ENCODE measurements at places on chromosomes 6 and 20. TPM values are rescaled to one million over a fixed set of nuclear protein-coding genes. Genes with fewer than 3 reads are reported as not detected.

DNA sequence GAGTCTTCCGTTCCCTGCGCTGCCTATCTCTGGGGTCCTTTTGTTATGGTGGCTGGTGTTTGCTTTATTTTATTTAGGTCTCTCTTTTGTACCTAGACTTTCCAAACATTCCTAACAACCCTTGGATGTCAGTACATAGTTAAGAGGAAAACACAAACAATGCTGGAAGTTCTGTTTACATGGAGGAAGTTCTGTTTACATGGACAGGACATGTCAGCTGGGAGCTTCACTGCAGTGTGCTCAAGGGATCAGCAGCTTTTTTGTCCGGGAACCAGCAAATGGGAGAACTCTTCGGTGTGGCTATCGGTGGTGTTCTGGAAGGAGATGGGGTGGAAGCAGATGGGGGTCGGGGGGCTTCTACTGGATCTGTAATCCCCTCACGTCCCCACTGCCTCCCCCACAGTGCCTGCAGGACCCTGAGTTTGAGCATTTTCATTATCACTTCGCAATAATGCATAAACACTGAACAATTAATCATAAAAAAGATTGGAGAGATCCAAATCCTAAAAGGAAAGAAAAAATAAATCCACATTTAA is 2.7 kb downstream of the SERPINB6 start:
- peaks cover 8% of the 10 kb centered on the region for H3K4me1 ChIP-seq
- H3K4me3 ChIP-seq: peak overlapping the region; percentile 74
- no peak for DNase-seq
- peaks cover 7% of the 10 kb centered on the region for H3K36me3 ChIP-seq
- H3K27me3 ChIP-seq: no peaks in the 10 kb centered on the region

- H3K4me1 ChIP-seq: peaks cover 24% of the 10 kb centered on the region
- H3K27ac ChIP-seq: no peak overlapping the region
- H3K4me3 ChIP-seq: peak overlapping the region; percentile 56
Measured at GRCh38 chr6:41428996-41429421, 93.6 kb downstream of the NCR2 start.

DNA sequence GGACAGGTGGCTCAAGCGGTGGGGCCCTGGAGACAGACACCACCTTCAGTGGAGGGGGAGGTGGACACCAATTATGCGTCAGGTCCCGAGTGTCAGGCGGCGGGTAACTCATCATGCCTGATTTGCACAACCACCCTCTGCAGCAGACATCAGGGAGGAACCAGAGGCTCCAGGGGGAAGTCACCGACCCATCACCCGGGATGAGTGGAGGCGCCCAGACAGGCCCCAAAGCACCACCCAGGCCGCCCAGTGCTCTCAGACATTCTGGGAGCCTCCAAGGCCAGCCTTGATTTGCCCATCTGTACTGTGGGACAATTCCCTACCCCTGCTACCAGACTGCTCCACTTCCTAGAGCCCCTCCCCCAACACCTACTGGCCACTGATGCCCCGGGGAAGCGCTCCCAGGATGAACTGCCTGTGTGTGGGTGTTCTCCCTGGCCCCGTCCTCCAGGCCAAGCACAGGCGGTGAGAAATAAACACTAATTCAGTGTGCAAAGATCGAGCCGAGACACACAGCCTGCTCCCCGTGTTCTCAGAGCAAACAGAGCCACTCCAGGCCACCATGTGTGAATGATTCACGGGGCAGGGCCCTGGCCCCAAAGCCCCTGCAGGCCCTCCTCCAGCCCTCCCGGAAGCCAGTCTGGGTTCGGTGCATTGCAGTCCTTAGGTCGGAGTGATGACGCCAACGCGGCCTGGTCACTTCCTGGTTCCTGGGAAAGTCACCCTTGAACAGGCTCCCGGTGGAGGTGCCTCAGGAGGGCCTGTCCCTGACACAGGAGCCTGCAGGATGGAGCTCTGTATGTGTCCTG is 107.2 kb downstream of the ASXL1 start:
- peaks cover 50% of the 10 kb centered on the region for H3K4me1 ChIP-seq
- H3K27ac ChIP-seq: peak overlapping the region; percentile 58
- peak; percentile 88 for DNase-seq
- no peak overlapping the region for H3K4me3 ChIP-seq
- H3K36me3 ChIP-seq: no peaks in the 10 kb centered on the region

The OR2J3 gene
- not detected for total RNA-seq

- no peak overlapping the region for H3K27ac ChIP-seq
- DNase-seq: no peak
- peaks cover 2% of the 10 kb centered on the region for H3K4me1 ChIP-seq
- no peaks in the 10 kb centered on the region for H3K36me3 ChIP-seq
Measured at GRCh38 chr20:12057778-12058177, 140.1 kb downstream of the BTBD3 start.

- no peak for DNase-seq
- H3K4me3 ChIP-seq: no peak overlapping the region
- H3K36me3 ChIP-seq: peaks cover 13% of the 10 kb centered on the region
Measured at GRCh38 chr6:116267836-116268588, 11.7 kb downstream of the TSPYL1 start.

DNA sequence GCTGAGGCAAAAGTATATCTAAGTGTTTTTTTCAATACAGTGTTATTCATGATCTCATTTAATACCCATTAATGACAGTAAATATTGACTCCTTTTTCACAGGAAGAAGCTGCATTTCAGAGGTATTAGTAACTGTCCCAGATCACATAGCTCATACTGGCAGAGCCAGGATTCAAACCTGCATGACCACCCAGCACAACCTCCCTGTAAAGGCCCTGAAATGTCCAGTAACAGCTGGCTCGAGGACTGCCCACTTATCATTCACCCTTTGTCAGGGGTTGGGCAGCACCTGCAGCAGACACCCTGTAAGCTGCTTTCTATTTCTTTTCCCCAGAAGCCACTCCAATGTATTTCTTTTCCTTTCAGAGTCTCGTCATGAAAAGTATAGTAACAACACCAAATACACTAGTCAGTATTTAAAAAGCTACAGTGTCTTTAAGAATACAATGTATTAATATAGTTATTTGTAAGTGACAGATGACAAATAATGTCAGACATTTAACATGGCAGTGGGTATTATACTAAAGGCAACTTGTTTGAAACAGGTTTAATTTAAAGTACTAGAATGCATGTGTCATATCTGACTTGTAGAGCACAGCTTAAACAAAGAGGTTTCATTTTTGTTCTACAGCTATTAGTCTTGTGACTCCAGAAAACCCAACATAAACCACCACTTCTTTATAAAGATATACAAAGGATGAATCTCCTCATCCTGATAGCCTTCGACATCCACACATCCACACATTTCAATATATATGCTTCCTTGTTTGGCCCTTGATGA is 841.6 kb upstream of the GJE1 start:
- no peak overlapping the region for H3K27ac ChIP-seq
- DNase-seq: no peak
- no peaks in the 10 kb centered on the region for H3K27me3 ChIP-seq
- H3K4me1 ChIP-seq: no peaks in the 10 kb centered on the region

- no peaks in the 10 kb centered on the region for H3K27me3 ChIP-seq
- peaks cover 37% of the 10 kb centered on the region for H3K4me1 ChIP-seq
- DNase-seq: no peak
- H3K36me3 ChIP-seq: peaks cover 75% of the 10 kb centered on the region
- H3K4me3 ChIP-seq: no peak overlapping the region
- no peak overlapping the region for H3K27ac ChIP-seq
Measured at GRCh38 chr20:20000211-20000968, 16.8 kb upstream of the NAA20 start.
